NCI-H526 treated with DMSO at 0.1 percent for 48 hours (cell line): ENCODE measurements at places on chromosomes 1 and 21.

DNA sequence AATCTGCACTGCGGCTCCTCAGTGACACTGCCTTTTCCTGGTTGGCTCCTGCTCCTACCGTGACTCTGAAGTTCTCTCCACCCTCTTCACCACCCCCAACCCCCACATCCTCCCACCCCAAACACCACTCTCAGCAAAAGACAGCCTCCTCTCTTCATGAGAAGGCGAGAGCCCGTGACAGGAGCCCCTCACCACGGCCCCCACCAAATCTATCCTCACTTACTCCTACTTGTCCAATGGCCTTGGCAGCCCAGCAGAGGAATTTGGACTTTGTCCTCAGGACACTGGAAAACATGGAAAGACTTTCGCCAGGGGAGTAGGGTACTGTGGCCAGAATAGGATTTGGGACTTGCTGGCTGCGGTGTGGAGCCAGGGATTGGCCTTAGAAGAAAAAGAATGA, 6.9 kb downstream of the TMEM125 start:
- no peak for DNase-seq

DNA sequence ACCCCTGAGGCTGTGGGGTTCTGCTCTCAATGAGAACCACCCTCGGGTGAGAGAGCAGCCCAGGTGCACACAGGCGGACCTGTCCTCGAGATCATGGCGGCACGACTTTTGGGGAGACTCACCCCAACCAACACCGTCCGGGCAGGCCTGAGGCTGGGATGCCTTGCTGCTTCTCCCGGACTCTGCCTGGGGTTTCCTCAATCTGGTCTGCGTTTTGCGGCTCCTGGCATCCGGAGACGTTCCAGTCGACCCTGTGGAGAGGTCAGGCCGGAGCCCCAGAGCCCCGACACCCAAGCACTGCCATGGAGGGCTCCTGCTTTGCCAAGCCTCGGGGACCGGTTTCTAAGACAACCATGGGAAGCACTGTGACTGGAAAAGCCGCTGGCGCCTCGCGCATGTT, 3879.7 kb downstream of the SRGAP2C start:
- DNase-seq, result no peak

DNA sequence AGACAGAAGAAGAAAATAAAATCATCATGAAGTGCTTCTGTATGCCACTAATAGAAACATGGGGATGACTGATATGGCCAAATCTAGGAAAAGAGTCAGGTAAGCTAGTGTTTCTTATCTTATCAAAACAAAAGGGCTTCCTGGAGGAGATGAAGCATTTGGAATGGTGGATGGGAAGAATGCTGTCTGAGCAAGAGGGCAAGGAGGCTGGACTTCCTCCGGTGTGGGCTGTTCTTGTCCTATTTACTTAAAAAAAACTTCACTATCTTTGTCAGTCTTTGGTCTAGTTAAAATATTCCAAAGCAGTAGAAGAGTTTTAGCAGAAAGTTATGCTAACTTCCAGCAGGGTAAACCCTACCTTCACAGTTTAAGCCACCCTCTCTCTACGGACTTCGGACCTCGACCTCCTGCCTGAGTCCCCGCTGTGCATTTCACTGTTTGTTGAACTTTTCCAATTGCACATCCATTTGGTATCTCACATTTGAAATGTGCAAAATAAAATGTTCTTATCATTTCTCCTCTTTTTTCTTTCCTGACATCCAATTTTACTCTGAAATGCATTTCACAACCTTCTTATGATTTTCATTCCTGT, 64.8 kb upstream of the TSPAN2 start:
- DNase-seq, result no peak

DNA sequence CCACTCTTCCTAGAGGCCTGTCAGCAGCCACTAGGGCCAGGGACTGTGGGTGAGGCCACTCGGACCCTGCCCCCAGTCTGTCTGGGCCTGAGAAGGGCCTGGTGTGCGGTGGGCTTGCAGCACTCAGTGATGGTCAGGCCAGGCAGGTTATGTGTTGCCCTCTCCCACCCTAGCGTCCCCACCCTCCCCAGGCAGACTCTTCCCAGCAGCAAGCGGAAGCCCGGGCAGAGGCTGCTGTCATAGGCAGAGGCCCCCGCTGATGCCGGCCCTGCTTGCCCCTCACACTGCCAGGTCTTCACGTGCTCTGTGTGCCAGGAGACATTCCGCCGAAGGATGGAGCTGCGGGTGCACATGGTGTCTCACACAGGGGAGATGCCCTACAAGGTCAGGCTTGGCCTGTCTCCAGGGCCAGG, 6.6 kb downstream of the ZBTB48 start:
- no peak for DNase-seq

DNA sequence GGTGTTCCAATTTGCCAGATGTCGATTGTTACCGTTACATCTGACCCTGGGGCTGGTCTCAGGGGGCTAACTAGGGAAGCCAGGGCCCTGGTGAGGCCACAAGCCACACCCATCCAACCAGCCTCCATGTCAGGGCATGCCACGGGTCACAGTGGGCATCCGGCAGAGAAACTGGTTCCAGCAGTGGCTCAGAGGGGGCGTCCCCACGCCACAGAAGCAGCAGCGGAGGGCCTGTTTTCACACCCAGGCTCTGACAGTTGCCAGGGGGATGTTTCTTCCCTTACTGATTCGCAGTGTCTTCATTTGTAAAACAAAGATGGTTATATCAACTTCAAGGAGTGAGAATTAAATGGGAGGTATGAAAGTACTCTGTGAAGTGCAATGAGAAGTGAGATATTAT, 75.0 kb upstream of the COX20 start:
- no peak for DNase-seq

DNA sequence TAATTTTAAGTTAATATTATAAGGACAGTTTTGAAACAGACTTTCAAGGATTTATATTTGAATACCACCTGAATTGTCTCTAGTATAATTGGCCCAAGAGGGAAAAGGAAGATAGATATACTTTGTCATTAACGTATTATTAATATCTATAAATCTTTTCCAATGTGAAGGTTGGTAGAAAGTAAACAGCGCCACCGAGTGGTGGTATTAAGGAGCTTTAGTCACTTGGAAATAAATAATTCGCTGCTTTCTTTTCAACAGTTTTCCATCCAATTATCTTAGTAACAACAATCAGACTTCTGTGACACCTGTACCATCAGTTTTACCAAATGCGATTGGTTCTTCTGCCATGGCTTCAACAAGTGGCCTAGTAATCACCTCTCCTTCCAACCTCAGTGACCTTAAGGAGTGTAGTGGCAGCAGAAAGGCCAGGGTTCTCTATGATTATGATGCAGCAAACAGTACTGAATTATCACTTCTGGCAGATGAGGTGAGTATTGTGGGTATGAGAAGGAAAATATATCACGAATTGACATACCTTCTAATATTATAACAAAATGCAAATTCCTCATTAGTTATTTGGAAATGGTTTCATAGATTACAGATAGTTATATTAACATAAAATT, 37.7 kb downstream of the SH3GLB1 start:
- DNase-seq, result peak; percentile 44

- DNase-seq, result no peak
Observed at GRCh38 chr1:180185281-180185680, 30.6 kb downstream of the QSOX1 start.

GRCh38 chr1:13619909-13620308, 36.3 kb downstream of the PDPN start:
- DNase-seq, result no peak

- DNase-seq, result no peak
Observed at GRCh38 chr1:110224240-110224995, 14.3 kb downstream of the KCNC4 start.

DNA sequence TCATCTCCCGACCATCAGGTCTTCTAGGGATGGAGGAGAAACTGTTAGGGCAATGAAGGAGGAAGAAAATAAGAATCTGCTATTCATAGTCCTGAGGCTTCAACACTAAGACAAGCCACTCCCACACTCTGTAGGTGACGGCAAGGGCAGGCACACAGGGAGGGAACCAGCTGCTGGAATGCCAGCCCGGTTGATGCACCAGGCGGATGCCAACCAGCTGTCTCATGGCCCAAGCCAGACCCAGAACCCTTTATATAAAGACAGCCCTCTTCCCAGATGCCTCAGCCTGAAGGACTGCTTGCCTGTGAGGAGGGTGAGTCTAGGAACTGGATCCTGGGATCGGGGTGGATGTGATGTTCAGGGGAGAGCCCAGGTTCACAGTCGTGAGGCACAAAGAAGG, at the start of gene KPRP:
Gene KPRP, plus strand, starts transcription at position 279 of the 400 bp plus-strand sequence. CDS start 1,564 bp downstream, outside the sequence.
- DNase-seq, result no peak

- no peak for DNase-seq
Observed at GRCh38 chr1:159548126-159548525, 12.3 kb upstream of the OR10J5 start.

DNA sequence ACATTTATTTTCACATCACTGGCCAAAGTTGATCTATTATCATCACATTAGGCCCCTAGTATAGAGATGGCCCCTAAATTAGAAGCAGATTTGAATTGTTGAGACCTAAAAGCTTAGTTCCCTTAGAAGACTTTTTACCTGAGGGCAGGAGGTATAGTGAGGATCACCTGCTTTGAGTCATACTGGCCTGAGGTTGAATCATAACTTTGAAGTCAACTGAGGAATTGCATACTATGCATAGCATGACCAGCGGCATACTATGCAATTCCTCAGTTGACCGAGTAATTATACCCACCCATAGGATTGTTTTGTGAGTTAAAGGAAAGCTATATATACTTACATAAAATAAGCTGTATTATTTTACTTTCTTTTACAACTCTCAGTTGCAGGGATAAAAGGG, 50.3 kb upstream of the DPH5 start:
- no peak for DNase-seq

GRCh38 chr21:20419772-20420171, 578.4 kb upstream of the NCAM2 start:
- DNase-seq, result no peak

GRCh38 chr1:117059334-117059677, 820 bp upstream of the TTF2 start:
- DNase-seq, result no peak

- DNase-seq, result peak; percentile 64
Observed at GRCh38 chr1:161486806-161487741, 18.2 kb upstream of the FCGR2A start.

DNA sequence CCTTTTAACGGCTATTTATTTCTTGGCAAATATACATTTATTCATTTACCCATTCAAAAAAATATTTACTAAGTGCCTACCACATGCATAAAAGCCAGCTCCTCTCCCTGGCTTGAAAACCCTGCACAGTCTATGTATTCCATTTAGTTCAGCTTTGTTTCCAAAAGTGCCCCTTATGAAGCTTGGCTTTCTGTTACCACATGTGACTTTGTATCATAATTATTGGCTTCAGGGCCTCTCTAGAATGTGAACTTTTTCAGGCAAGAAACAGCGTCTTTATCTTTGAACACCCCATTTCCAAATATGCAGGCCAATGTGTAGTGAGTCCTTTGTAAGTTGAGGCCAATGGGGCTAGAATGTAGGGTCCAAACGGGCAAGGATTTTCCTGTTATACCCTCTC, 69.4 kb downstream of the CACHD1 start:
- no peak for DNase-seq

GRCh38 chr1:164701189-164701761, 142.3 kb downstream of the PBX1 start:
- no peak for DNase-seq

DNA sequence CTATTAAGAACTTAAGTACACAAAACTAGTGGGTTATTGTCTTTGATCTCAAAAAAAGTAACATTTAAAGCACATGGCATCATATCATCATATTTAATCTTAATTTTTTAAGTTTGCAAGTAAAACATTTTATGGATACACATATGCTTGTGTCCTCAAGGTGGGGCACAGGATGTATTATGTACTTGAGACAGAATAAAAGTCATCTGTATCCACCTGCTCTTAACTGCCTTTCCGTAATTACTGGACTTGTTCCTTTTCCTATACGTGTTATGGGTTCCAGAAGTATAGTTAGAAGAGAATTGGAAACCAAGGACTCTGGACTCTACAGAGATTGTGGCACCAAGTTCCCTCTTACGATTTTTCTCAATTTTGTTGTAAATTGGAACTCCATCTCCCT, 79.4 kb downstream of the FCRL5 start:
- DNase-seq, result no peak

- no peak for DNase-seq
Observed at GRCh38 chr1:226457307-226457712, 49.4 kb upstream of the PARP1 start.

DNA sequence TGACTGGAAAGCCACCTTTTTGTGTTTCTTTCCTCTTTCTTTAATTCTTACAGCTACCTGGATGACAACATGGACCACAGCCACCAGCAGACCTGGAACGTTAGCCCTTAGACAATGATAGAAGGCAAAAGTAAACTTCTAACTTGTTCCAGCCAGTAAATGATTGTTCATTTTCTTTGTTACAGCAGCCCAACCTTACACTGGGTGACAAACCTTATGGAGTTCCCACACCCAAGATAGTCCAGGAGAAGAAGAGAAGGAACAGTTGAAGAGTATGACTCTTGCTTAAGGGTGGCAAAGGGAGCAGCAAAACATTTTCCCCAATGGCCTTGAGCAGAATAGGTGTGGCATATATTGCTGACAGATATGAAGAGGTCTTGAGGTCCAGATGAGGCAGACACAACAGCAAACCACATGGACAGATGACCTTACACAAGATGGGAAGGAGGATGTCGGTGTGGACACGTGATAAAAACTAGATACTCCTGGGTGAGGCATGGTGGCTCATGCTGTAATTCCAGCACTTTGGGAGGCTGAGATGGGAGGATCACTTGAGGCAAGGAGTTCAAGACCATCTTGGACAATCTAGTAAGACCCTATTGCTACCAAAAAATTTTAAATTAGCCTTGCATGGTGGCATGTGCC, 11.8 kb upstream of the FAM76A start:
- no peak for DNase-seq

- no peak for DNase-seq
Observed at GRCh38 chr21:41370840-41371684, 9.2 kb downstream of the MX2 start.

DNA sequence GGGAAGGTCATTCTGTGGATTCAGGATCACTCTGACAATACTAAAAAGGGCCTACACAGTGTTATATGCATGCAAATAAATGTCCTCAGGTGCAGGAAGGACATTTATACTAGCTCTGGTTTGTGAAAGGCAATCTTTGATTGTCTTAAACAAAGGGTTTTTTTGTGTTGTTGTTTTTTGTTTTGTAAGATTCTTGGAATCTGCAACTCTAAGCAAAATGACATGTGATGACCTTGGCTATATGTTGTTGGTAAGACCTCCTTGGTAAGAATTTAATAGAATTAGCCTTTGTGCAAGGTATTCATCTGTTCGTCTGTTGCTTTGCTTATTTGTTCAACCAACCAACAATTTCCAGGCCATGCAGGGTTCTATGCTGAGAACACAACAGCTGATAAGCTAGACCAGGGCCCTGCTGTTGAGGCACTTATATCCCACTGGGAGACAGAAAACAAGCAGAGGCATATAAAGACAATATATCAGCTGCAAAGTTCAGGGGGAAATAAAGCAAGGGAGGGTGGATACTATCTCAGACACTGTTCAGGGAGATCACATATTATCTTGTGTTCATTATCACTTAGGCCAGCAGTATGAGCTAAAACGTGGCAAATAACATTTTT, 60.3 kb downstream of the FH start:
- DNase-seq, result no peak

- no peak for DNase-seq
Observed at GRCh38 chr1:160975026-160975425, 20.4 kb upstream of the ITLN2 start.
